ENCODE measurements at places on chromosomes 13 and 19.

GRCh38 chr13:32175943-32176342 lies 139.2 kb downstream of the ZAR1L start:
- no peak for DNase-seq

- no peak for DNase-seq
Observed at GRCh38 chr13:49533011-49533410, 37.3 kb downstream of the PHF11 start.

- no peak for DNase-seq
Observed at GRCh38 chr13:69010789-69011188, 1096.8 kb upstream of the ATXN8OS start.

GRCh38 chr19:18170714-18171255 lies 2.8 kb upstream of the IFI30 start:
- DNase-seq, result no peak

GRCh38 chr13:94269557-94269956 lies 209.9 kb downstream of the DCT start:
- no peak for DNase-seq

- DNase-seq, result no peak
Observed at GRCh38 chr13:61086087-61086486, 329.6 kb downstream of the PCDH20 start.

DNA sequence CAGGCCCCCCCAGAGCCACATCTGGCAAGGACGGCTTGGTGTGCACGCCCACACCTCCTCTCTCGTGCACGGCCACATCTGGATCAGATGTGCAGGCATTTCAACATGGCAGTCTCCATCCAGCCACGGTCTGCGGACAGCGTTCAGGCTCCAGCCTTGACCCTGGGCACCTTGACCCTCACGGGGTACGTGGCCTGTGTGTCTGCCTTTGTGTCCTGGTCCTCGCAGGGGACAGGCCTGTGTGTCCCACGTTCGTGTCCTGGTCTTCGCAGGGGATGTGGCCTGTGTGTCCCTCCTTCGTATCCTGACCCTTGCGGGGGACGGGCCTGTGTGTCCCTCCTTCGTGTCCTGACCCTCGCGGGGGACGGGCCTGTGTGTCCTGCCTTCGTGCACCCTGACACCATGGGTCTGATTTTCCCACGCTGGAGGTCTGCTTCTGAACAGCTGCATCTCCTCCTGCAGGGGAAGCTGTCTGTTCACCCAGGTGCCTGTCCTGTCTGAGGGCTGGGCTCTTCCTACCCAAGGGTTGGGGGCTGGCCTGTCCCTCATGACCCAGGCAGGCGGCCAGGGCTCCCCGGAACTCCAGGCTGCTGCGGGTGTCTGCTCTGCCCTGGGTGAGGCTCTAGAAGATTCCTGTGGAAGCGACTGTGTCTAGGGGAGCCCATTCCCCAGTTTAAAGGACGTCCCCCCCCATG lies 25.3 kb downstream of the RASA3 start:
- DNase-seq, result no peak

GRCh38 chr13:95352486-95352885 lies 51.2 kb upstream of the ABCC4 start:
- DNase-seq, result no peak

DNA sequence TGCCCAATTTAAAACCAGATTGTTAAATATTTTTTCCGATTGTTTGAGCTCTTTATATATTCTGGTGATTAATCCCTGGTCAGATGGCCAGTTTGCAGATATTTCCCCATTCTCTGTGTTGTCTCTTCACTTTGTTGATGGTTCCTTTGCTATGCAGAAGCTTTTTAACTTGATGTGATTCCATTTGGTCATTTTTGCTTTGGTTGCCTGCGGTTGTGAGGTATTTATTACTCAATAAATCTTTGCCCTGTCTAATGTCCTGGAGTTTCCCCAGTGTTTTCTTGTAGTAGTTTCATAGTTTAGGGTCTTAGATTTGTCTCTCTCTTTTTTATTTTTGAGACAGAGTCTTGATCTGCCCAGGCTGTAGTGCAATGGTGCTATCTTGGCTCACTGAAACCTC lies 23.8 kb upstream of the LMO7 start:
- DNase-seq, result no peak

GRCh38 chr13:46647512-46648065 lies 94.6 kb downstream of the LRCH1 start:
- no peak for DNase-seq

- no peak for DNase-seq
Observed at GRCh38 chr13:50153876-50154275, 138.6 kb downstream of the KCNRG start.

GRCh38 chr19:46536391-46536790 lies 40.7 kb upstream of the PNMA8B start:
- no peak for DNase-seq
